ENCODE measurements at places on chromosomes 12 and 14. TPM values are rescaled to one million over a fixed set of nuclear protein-coding genes. Genes with fewer than 3 reads are reported as not detected.

The SELPLG gene
- 220 TPM for total RNA-seq

The WNT5B gene
- 3.9 TPM for total RNA-seq

The TSPAN19 gene
- 1.1 TPM for total RNA-seq

The ARHGEF25 gene
- total RNA-seq = 18.5 TPM

The TAS2R9 gene
- not detected for total RNA-seq

The ADCK1 gene
- total RNA-seq = 8.2 TPM

The KRT3 gene
- not detected for total RNA-seq

The INHBC gene
- not detected for total RNA-seq

The ITGB7 gene
- 69.2 TPM for total RNA-seq

The TAS2R13 gene
- 5.6 TPM for total RNA-seq

The JAG2 gene
- 5.2 TPM for total RNA-seq

The OTOGL gene
- 0.43 TPM for total RNA-seq

The LTBP2 gene
- total RNA-seq = 10.7 TPM

The TMTC3 gene
- 11.6 TPM for total RNA-seq

The C12orf42 gene
- 17.4 TPM for total RNA-seq

The ERP27 gene
- total RNA-seq = 3.9 TPM

The NDUFA9 gene
- total RNA-seq = 78.9 TPM

The CABP1 gene
- not detected for total RNA-seq

The CCDC197 gene
- total RNA-seq = not detected

The SLC17A8 gene
- not detected for total RNA-seq

The PMCH gene
- not detected for total RNA-seq

The PTGER2 gene
- total RNA-seq = 15.8 TPM

The ARHGAP9 gene
- 190 TPM for total RNA-seq

The SBNO1 gene
- total RNA-seq = 28.7 TPM

The CTSG gene
- 5.7 TPM for total RNA-seq

The PNMA1 gene
- total RNA-seq = 31.8 TPM

The GALNT6 gene
- total RNA-seq = 29.4 TPM

The MFAP5 gene
- total RNA-seq = 5.9 TPM

The OR6C6 gene
- not detected for total RNA-seq

The PMEL gene
- total RNA-seq = 0.77 TPM

The SLC35F4 gene
- total RNA-seq = not detected

The ANO4 gene
- not detected for total RNA-seq

The SRRM4 gene
- not detected for total RNA-seq

The PCED1B gene
- total RNA-seq = 18.7 TPM

The MMP19 gene
- total RNA-seq = 28.1 TPM

The VWF gene
- total RNA-seq = 495 TPM

The LIN52 gene
- total RNA-seq = 9.7 TPM

The KRT81 gene
- not detected for total RNA-seq

The RNASE7 gene
- total RNA-seq = not detected

The MYH6 gene
- total RNA-seq = not detected

The ANKRD33 gene
- total RNA-seq = not detected

The MAP3K9 gene
- 5.0 TPM for total RNA-seq

The SYT1 gene
- total RNA-seq = 2.8 TPM

The SNRNP35 gene
- 23.9 TPM for total RNA-seq

The CFAP54 gene
- total RNA-seq = 1.6 TPM

The BDKRB1 gene
- total RNA-seq = not detected

The TMTC1 gene
- 138 TPM for total RNA-seq

The REM2 gene
- total RNA-seq = 3.9 TPM

The SAMD4A gene
- 24.5 TPM for total RNA-seq
